ENCODE measurements at places on chromosomes 6 and 20.

- no peak for DNase-seq
These were observed 171.4 kb upstream of the SYNDIG1 start for GRCh38 chr20:24297993-24298392.

- DNase-seq, result no peak
These were observed 28.9 kb upstream of the CCR6 start for GRCh38 chr6:167093922-167094432.

DNA sequence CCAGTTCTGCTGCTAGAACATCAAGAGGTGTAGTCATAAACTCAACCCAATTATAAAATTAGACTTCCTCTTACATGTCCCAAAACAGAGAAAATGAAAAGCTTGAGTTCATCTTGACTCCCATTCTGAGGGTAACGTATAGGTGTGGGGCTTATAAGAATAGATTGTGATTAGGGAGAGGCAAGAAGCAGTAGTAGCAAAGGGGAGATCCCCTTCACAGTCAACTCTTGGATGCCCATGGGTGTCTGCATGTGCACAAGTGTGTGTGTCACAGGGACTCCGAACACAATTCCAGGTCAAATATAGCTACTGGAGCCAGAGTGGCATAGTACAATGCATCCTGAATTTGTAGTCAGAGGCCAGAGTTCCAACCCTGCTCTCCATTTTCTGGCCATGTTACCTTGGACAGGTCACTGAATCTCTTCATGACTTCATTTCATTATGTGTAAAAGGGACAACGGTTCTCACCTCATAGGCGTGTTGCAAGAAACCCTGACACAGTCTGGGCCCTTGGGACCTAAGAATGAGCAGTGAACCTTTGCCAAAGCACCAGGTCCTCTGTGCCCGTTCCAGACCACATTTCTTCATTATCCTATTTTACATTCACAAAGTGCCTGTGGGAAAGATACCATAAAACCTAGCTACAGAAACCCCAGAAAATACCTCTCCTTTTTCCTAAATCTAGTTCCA is 11.8 kb downstream of the GSTA4 start:
- no peak for DNase-seq

DNA sequence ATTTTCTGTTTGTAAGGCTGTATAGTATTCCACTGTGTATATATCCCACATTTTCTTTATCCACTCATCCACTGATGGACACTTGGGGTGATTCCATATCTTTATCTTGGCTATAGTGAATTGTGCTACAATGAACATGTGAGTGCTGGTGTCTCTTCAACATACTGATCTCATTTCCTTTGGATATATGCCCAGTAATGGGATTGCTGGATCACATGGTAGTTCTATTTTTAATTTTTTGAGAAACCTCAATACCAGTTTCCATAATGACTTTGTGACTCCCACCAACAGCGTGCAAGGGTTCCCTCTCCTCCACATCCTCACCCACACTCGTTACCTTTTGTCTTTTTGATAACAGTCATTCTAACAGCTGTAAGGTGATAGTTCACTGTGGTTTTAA is 166.0 kb downstream of the ARHGAP18 start:
- no peak for DNase-seq

- no peak for DNase-seq
These were observed 38.3 kb upstream of the TSHZ2 start for GRCh38 chr20:52933867-52934266.

- DNase-seq, result no peak
These were observed 42.3 kb downstream of the MYLK4 start for GRCh38 chr6:2708456-2708855.

DNA sequence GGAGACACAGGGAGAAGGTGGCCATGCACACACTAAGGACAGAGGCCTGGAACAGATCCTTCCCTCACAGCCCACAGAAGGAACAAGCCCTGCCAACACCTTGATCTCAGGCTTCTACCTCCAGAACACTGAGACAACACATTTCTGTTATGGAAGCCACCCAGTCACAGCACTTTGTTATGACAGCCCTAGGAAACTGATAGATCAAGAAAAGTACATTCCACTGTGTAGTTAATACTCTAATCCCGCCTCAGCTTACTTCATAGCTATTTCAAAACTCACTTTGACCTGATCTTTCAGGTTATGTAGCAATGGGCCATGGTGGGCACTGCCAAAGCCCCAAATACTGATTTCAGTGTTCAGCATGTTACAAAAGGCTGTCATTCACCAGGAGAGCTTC is 66.8 kb downstream of the CD24 start:
- DNase-seq, result no peak

DNA sequence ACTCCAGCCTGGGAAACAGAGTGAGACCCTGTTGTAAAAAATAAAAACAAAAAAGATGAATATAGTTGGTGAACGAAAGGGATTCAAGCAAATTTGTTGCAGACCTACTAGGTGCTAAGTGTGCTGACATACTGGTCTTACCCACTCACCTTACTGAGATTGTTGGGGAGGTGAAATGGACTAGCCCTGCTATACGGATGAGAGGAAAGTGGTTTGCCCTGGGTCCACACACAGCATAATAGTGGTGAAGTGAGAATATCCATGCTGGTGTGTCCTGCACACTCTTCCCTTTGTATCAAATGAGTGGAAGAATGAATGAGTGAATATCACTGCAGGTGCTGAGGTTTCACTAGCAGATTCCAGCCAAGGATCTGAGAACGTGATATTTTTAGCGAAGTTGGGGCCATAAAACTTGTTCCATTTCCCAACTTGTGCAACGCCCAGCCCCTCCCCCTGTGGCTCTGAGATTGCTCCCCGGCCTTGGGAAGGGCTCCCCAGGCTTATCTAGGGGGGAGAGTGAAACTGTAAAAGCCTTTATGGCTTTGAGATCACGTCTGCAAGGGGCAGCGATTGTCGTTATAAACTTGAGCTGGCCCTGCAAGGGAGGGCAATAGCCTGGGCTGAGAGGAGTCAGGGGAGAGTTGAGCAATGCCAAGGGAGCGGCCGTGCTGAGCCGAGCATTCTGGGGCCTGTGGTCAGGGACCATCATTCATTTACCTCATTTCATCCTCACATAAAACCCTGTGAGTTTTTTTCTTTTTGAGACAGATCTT is 33.2 kb upstream of the TTPAL start:
- DNase-seq, result no peak

DNA sequence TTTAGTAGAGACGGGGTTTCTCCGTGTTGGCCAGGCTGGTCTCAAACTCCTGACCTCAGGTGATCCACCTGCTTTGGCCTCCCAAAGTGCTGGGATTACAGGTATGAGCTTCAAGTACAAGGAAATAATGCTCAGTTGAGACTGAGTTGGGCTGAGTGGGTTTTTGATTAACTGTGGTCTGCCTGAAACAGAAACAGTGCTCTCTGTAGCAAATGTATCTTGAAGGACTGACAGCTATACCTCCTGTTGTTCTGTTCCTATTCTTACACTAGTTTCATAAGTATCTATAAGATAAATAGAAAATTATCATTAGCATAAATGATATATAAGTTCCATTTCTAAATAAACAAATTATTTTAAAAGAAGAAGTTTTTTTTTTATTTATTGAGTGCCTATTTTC is 142.8 kb upstream of the PTPRK start:
- no peak for DNase-seq

DNA sequence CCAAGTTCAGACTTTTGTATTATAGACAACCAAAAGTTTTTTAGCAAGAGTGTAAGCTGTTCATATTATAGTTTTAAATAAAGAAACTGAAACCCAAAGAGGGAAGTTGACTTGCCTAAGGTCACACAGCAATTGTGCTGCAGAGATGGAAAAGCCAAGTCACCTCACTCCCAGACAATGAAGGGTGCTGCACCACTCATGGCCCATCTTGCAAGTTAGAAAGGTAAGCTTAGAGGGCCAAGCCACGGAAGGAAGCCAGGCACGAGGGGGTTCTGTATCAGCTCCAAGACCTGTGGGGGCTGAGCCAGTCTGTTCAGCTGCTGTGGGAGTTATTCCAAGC is 860 bp downstream of the DEFB124 start:
- DNase-seq, result no peak

GRCh38 chr6:24329022-24329421 is 28.8 kb downstream of the DCDC2 start:
- DNase-seq, result no peak

GRCh38 chr20:23105193-23105592 is 19.1 kb upstream of the CD93 start:
- DNase-seq, result no peak

DNA sequence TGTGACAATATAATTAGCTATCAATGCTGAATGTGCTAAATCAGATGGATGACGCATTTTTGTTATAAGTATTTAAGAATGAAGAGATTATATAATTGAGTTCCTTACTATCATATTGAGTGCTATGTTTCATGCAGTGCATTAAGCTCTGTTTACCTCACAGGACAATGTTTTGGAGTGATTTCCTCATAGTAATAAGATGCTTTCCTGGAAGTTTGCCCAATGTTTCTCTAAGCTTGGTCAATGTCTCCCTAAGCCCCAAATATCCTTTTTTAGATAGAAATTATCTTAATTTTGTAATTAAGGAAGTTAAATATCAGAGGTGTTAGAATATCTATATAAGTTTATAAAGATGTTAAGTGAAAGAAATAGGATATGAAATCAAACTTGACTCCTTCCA is 489.6 kb downstream of the MMUT start:
- no peak for DNase-seq

DNA sequence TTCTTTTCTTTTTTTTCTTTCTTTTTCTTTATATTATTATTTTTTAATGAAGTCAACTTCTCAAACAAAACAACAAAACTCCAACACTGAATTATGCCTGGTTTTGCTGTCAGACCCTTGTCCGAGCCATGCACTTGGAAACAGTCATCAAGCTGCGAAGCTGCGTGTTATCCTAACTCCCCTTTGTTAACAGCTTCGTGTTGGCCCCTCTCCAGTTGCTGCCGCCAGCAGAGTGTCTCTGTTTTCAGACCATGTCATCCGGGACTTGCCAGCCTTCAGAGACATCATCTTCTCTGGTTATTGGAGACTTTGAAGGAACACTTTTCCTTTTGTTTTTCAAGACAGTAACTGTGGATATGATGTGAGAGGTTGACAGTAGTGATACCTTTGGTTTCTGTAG is 83.1 kb downstream of the TRMT11 start:
- no peak for DNase-seq

GRCh38 chr6:30029588-30029987 is 31.5 kb upstream of the POLR1H start:
- no peak for DNase-seq
